Stimulated activated CD8-positive, alpha-beta memory T cell treated with anti-CD3 and anti-CD28 coated beads, Interleukin-2, amount 100 ng/mL, for 1 hour (primary cell): ENCODE measurements at places on chromosomes 16 and 17.

- DNase-seq = no peak
Measured at GRCh38 chr16:75761108-75761507, 34.8 kb upstream of the CPHXL start.

GRCh38 chr17:68053231-68054013 is 17.9 kb downstream of the KPNA2 start:
- no peak for DNase-seq

DNA sequence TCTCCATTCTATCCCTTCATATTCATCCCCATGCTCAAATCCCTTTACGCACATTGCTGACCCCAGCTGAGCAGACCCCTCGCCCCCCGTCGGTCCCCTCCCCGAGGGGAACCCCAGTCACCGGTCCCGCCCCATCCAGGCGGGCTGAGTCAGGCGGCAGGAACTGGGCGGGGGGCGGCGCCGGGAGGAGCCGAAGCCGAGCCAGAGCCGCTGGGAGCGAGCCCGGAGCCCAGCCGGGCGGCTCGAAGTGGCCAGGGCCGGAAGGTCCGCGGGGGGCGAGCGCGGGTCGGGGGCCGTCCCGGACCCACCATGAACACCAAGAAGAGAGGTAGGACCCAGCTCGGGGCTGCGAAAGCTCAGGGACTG is 8.6 kb downstream of the RIPOR1 start:
- DNase-seq = no peak

DNA sequence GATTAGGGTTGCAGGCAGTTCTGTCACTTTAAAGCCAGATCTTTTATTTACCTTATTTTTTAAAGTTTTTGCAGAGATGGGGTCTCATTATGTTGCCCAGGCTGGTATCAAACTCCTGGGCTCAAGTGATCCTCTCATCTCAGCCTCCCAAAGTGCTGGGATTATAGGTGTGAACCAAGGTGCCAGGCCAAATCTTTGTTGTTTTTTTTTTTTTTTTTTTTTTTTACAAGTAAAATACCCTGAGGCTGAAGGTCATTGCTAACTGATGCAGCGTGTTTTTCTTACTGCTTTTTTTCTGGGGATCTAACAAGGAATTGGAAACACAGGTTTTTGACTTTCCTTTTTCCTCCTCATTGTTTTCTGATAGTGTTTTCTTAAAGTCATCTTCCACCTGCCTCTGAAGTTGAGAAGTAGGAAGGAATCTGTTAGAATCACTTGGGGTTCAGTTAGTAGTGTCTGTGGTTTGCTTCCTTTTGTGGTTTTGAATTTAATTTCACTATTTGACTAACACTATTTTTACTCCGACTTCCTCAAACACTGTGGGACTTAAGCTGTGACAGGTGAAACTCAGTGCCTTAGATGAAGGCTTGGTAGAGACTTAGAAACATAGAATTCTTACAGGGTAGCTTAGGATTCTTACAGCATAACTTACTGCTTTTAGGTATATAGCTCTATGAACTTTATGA is 22.2 kb downstream of the CLTC start:
- DNase-seq = no peak

DNA sequence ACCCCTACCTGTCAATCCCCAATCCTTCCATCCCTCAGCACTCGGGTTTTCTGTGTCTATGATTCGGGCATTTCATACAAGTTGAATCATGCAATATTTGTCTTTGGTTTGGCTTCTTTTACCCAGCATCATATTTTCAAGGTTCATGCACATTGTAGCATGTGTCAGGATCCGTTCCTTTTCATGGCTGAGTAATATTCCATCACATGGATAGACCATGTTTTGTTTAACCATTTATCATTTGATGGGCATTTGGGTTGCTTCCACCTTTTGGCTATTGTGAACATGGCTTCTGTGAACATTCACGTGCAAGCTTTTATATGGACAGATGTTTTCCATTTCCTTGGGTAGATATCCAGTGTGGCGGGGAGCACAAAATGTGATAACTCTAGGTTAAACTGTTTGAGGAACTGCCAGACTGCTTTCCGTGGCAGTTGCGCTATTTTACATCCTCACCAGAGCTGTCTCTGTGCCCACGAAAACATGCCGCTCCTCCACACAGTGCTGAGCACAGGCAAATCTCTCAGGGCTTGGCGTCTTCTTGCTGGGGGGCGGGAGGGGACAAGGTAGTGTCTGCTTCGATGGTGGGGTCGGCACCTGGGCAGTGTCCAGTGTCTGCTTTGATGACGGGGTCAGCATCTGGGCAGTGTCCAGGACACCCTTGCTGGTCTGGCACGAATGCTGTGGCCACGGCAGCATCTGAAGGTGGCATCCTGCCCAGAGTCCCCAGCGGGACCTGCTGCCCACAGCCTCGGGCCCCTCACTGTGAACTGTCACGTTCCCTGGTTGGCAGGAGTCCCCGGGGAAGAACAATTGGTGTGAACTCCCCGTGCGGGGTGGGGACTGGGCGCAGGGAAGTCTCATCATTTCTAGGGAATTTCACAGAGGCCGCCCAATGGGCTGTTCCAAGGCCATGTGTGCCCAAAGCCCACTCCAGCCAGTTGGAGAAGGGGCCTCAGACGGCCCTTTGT is 32.4 kb upstream of the JPH3 start:
- no peak for DNase-seq

DNA sequence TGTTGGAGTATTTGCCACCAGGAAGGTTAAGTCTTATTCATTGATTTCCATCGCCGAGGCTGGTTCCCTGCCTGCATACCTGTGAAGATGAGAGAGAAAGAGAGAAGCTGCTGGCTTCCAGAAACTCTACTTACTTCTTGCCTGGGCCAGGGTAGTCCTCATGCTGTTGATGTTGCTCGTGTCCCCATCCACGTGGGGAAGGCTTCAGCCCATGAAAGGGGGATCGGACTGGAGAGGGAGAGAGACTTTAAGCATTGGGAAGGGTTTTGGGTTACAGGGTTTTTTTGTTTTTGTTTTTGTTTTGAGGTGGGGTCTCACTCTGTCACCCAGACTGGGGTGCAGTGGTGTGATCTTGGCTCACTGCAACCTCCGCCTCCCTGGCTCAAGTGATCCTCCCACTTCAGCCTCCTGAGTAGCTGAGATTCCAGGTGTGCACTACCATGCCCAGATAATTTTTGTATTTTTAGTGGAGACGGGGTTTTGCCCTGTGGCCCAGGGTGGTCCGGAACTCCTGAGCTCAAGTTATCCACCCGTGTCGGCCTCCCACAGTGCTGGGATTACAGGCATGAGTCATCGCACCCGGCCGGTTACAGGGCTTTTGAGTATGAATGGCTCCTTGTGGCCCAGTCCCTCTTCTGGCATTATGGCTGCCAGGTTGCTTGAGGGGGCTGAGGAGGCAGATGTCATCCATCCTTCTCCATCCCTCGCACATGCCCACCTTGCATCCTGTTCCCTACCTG is 26.6 kb downstream of the ITGB3 start:
- DNase-seq = no peak

GRCh38 chr16:83187405-83187804 is 560.6 kb downstream of the CDH13 start:
- no peak for DNase-seq

DNA sequence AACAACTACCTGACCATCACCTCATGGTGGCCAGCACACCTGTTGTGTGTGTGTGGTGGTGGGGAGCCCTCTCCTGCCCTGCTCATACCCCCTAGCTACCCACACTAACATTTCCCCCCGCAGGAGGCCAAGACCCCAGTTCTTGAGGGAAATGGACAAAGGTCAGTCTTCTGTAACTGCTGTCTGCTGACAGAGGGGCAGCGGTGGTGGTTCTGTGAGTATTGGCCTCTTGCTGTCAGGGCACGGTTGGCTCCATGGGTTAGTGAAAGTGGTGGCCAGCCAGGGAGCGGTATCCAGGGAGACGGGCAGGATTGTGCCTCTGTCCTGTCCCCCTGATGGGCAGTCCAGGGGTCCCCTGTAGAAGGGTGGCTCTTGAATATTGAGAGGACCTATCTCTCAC is 26.2 kb downstream of the ZNF778 start:
- DNase-seq = no peak

- DNase-seq = no peak
Measured at GRCh38 chr16:73275024-73275423, 227.1 kb upstream of the ZFHX3 start.

- no peak for DNase-seq
Measured at GRCh38 chr16:27826081-27826892, 237.2 kb downstream of the GSG1L start.

DNA sequence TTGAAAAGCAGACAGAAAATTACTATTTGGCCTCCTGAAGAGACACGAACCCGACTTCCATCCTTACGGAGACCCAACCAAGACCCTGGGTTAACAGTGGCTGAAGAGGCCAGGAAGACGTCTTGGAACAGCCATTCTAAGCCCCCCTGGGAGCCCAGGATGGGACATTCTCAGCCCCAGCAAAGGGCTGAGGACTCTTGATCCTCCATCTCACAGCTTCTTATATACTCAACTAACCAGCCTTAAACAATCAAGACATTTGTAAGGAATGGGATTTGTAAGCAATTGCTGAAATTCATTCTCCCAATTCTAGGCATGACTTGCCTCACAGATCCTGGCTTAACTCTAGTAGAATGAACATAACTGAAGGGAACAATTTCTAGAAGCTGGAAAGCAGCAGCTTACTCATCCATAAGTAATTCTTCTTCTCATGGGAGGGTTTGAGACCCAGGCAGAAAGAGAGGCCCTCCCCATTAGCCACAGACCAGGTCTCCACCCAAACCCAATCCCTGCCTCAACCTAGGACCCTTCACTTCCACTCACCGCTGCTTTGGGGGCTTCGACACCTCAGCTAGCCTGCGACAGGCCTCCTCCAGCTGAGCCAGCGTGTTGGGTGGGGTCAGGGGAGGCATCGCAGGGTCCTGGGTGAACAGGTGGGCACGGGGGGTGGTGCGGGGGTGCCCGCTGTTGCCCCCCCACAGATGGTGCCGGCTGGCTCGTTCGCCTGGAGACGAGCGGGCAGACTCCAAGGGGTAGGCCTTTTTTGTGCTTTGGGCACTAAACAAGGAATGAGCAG is 25.5 kb downstream of the AXIN2 start:
- DNase-seq = no peak

GRCh38 chr17:57868910-57869616 is 19.2 kb upstream of the MRPS23 start:
- DNase-seq = no peak

DNA sequence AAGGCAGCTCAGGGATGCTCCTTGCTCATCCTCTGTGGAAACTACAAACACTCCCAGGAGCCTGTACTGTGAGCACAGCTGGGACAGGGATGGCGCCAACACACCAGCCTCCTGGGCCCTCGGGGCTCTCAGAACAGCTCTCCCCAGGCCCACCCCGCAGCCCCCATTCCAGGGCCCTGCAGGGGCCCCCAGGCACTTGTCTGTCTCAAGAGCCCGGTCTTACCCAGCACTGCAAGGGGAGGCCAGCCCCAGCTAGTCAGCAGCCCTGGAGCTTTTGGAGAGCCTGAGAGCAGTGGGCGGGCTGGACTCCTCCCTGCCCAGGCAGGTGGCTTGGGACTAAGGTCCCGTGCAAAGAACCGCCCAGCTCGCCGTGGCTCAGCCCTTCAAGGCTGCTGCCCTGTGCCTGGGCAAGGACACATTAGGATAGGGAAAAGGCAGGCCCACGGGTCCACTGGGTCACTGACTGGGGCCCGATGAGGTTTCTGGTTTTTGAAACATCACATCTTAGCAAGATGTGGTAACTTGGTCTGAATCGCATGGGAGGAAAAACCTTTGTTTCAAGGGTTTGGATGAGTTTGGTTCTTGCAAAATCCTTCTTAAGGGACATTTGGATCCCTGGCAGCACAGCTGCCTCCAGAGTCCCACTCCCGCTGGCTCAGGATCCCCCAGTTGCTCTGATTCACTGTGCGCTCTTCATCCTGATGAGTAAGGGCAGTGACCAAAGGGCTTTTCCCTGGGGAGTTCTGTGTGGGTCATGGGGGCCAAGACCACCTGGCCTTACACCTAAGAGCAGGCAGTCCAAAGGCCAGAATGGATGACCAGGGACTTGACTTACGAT is 2.8 kb downstream of the DNASE1L2 start:
- DNase-seq = no peak

GRCh38 chr17:78933959-78934568 is 8.9 kb upstream of the TIMP2 start:
- DNase-seq = no peak

DNA sequence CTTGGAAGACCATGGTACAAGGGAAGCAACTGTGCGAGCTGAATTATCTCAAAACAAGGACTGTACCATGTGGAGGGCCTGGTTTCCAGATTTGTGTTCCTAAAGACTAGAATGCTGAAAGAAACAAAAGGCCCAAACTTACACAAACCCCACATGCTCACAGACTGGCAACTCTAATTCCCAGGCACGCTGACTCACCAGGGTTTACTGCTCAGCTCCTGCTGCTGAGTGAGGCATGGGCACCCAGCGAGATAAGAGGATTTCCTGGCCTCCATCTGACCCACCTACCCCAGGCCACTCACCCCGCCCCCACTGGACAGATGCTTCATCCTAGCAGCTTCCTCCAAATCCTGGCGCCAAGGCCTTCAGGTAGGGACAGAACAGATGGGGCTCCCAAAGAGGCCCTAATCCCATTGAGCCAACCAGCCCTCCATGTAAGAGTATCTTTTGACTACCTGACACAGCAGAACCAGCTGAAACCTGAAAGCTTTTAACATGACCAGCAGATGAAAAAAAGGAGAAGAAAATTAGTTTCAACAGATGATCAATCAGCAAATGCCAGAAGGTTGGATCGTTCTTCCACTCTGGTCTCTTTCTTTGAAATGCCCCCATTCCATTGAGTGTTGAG is 33.9 kb downstream of the DCUN1D3 start:
- no peak for DNase-seq

GRCh38 chr17:40180694-40181093 is 3.4 kb downstream of the RAPGEFL1 start:
- no peak for DNase-seq

GRCh38 chr17:491086-492021 is 138.7 kb upstream of the RPH3AL start:
- no peak for DNase-seq

- no peak for DNase-seq
Measured at GRCh38 chr17:39167476-39167875, 1.5 kb upstream of the ARL5C start.

GRCh38 chr17:75553295-75554110 is 28.0 kb downstream of the LLGL2 start:
- no peak for DNase-seq

DNA sequence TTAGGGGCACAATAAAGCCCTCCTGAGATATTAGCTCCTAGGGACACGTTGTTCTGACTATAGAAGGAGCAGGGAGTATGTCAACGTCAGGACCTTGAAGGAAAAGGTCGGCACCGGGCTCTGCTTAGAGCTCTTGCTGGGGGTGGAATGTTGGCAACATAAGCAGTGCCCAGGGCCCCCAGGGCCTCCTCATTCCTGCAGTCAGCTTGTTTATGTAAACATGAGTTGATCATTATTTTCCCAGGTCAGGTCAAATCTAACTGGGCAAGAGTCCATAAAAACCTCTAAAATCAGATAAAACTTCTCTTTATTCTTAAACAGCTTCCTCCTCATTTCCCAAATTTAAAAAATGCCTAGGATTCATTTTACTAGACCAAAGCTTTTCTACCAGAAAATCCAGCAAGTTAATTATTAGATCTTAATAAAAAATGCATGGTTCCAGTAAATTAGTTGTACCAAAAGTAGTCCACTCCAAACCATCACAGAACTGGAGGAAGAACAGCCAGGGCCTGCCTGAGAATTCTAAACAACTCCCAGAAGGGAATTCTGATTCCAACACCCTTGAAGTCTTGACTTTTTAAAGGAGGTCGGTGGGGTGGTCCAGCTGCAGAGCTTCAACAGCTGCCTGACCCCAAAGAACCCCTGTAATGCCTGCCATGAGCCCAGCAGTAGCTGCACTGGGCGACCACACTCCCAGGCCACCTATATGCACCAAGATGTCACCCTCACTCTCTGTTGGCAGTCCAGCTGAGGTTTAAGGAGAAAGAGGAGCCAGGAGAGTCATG is 54.3 kb downstream of the AMFR start:
- DNase-seq = no peak
